ENCODE measurements at places on chromosomes 5 and 9.
A peak's percentile ranks its signal among the peaks of the same experiment; 100 is the strongest.

DNA sequence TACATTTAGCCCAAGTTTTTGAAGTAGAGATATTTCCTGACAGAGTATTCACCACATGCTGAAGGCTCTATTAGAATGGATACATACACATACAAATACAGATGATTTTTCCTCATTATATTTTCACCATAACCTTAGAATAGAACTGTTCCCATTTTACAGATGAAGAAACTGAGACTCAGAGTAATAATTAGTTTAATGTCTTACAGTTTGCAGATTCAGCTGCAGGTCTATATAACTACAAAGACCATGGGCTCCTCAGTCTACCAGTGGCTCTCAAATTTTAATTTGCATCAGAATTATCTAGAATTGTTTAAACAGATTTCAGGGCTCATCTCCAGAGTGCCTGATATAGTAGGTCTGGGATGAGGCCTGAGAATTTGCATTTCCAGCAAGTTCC is 64.4 kb downstream of the GRAMD2B start:
- DNase-seq, result no peak

DNA sequence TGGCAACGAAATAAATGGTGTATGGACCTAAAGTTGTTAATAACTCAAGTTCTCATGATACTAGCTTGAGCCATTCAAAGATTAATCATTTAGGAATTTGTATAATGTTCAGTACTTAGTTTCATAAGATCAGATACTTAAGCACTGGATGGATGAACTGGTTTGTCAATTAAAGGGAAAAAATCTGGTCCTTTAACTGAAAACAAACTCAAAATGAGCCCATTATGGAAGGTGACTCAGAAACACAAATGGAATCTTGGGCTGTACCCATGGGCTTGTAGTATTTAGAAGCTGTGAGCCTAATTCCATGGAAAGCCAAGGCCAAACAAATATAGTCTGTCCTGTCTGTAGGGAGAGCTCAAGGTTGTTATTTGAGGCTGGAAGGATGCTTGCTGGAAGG is 27.6 kb upstream of the ADRB2 start:
- DNase-seq, result no peak

DNA sequence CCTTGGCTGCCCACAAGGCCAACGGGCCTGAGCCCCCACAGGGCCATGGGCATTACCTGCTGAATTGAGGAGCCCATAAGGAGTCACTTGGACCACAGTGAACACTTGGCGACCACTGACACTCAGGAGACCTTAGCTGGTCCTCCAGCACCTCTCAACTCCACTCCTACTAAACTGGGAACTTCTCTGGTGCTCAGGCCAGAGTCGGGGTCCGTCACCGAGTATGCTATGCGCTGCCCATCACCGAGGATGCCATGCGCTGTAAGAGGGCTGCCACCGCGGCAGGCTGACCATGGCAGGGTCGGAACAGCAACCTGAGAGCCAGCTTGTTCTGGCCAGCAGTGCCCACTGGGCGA is 600 bp upstream of the SQSTM1 start:
- DNase-seq, result peak; percentile 67

- DNase-seq, result peak; percentile 44
These were observed 566 bp upstream of the CEP78 start for GRCh38 chr9:78235256-78235761.

DNA sequence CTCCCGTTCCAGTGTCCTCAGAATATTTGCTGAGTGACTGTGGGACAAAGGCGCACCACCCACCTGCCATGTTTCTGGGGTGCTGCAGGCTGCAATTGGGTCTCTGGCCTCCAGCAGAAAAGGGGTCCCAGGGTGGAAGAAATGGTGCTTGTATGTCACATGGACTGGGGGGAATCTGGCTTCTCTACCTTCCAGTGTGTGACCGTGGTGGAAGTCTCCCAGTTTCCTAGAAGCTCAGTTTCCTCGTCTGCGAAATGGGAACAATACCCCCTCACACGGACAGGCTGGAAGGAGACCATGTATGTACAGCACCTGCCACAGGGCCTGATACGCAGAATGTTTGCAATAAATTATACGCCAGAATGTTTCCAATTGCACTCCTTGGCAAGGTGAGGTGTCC is 23.8 kb downstream of the CPLX2 start:
- DNase-seq, result no peak

GRCh38 chr9:30944225-30944569 is 1440.2 kb upstream of the ACO1 start:
- DNase-seq, result no peak

- no peak for DNase-seq
These were observed 251.4 kb upstream of the TRIM32 start for GRCh38 chr9:116435706-116436105.

GRCh38 chr9:2727966-2728613 is 10.8 kb downstream of the KCNV2 start:
- peak; percentile 93 for DNase-seq

- DNase-seq, result no peak
These were observed 40.1 kb downstream of the MACIR start for GRCh38 chr5:103298607-103299188.

- DNase-seq, result peak; percentile 72
These were observed 402.4 kb upstream of the GRAMD2B start for GRCh38 chr5:126020770-126021169.

DNA sequence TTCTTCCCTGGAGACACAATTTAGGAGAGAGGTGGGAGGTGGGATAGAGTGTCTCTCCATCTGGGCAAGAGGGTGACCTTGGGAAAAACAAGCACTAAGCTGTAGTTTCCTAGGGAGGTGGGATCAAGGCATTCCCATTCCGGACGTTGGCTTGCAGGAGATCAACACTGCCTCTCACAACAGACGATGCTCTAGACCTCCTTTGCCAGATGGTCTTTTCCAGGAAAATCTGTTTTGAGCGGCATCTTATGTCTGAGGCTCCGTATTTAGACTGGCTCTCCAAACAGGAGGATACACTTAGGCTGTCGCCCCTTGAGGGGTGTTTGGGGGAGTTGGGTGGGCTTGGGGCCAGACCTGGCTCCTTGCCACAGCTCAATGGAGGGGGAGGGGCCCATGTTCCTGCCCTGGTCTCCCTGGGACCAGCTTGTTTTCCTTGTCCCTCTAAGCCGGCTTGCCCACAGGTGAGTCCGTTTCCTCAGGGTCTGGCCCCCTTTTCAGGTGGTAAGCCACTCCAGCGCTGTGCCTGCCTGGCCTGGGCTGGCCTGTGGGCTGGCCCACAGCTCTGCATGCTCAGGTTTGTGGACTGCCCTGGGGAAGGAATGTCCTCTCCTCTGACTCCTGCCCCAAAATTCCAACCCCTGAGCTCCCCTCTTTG is 2.4 kb downstream of the PSD2 start:
- no peak for DNase-seq

- no peak for DNase-seq
These were observed 10.2 kb downstream of the RECK start for GRCh38 chr9:36046923-36047322.

DNA sequence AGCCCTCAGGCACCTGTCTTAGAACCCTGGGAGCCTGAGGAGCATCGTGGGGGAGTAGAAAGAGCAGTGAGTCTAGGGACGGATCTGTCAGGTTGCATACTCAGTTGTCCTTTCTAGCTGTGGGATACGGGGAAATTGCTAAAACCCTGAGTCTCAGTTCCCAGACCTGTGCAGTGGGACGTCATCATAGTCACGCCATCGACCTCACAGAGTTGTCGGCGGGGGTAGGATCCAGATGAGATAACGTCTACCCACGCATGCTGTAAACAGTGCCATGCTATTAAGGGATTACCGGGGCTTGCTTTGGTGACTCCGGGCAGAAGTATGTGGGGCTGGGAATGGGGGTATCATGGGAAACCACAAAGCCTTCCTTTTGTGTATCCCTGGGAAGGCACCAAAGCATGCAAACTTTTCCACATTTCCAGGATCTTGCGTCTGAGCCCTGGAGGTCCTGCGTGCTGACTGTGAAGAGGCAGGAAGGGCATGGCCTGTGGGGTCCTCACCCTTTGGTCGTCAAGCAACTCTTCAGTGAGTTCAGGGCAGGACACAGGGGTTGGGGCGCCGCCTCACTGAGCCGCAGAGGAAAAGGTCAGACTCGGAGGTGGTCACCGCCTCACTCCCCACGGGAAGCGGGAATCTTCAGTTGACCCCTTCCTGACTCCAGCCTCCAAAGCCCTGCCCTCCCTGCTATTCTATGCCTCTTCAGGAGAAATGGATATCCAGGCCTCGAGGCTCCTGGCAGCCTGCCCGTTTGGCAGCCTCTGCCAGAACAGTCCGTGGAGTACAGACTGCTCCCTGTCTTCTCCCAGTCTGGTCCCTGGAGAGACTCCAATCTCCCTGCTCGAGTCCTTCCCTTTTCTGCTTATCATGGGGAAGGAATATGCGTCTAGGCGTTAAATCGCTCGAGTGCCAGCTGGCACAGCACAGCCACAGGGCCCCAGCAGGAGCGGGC is 186.8 kb upstream of the KLF9 start:
- peak; percentile 96 for DNase-seq

DNA sequence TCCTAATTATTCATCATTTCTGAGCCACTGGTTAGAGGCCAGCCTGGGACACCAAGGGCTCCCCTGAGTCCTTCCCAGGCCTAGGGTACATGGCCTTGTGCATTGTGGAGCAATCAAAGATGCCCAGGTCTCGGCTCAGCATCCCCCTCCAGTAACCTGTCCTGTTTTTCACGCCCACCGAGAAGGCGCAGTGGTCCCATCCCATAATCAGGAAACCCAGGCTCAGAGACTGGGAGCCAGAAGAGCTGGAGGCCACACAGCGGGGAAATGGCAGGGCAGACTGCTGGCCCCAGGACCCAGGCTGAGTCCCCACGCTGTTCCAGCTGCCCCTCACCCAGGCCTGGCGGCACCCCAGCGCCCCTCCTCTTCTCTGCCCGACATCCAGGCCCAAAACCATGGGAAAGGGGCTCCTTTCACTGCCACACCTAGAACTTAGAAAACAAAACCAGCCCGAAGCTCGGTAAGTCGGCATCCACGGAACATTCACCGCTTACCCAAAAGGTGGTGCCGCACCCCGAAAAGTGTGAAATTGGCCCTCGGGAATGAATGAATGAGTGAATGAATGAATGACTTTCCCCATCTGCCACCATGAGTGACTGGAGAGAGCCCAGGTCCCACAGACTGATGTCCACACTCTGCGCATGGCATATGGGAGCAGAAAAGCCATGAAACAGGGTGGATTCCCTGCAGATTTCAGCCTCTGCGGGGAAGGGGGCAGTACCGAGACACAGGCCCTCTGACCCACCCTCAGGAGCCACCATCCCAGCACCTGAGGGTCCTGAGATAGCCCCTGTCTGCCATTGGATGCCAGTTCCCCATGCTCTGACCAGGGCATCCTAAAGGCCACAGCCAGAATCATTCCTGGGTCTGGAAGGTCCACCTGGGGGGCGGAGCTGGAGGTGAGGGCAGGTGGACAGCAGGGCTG is 132.5 kb downstream of the OLFM1 start:
- DNase-seq, result no peak

- DNase-seq, result no peak
These were observed 420.2 kb downstream of the AGTPBP1 start for GRCh38 chr9:85321561-85321960.

GRCh38 chr5:149407323-149408251 is 28.5 kb upstream of the IL17B start:
- DNase-seq, result no peak

Data from NCI-H69 (cell line).